ENCODE measurements at places on chromosomes 7 and 10.

- H3K4me1 ChIP-seq: peaks cover 2% of the 10 kb centered on the region
- no peaks in the 10 kb centered on the region for H3K27me3 ChIP-seq
- no peaks in the 10 kb centered on the region for H3K36me3 ChIP-seq
- DNase-seq: no peak
- H3K27ac ChIP-seq: no peak within 1 kb of the TSS
Measured at GRCh38 chr7:76424413-76425111, at the start of gene ZP3. Gene ZP3, plus strand, starts transcription at chr7:76424950. Its CDS starts 15 bp downstream, at chr7:76424965.

- H3K4me3 ChIP-seq: no peak overlapping the region
- no peaks in the 10 kb centered on the region for H3K4me1 ChIP-seq
- H3K27ac ChIP-seq: no peak overlapping the region
- H3K27me3 ChIP-seq: no peaks in the 10 kb centered on the region
- no peaks in the 10 kb centered on the region for H3K36me3 ChIP-seq
Measured at GRCh38 chr7:34070511-34071323, 165.4 kb downstream of the BMPER start.

- H3K4me3 ChIP-seq: no peak overlapping the region
- peaks cover 20% of the 10 kb centered on the region for H3K36me3 ChIP-seq
- H3K4me1 ChIP-seq: peaks cover 15% of the 10 kb centered on the region
- no peaks in the 10 kb centered on the region for H3K27me3 ChIP-seq
Measured at GRCh38 chr7:155710530-155710929, 66.1 kb downstream of the RBM33 start.

DNA sequence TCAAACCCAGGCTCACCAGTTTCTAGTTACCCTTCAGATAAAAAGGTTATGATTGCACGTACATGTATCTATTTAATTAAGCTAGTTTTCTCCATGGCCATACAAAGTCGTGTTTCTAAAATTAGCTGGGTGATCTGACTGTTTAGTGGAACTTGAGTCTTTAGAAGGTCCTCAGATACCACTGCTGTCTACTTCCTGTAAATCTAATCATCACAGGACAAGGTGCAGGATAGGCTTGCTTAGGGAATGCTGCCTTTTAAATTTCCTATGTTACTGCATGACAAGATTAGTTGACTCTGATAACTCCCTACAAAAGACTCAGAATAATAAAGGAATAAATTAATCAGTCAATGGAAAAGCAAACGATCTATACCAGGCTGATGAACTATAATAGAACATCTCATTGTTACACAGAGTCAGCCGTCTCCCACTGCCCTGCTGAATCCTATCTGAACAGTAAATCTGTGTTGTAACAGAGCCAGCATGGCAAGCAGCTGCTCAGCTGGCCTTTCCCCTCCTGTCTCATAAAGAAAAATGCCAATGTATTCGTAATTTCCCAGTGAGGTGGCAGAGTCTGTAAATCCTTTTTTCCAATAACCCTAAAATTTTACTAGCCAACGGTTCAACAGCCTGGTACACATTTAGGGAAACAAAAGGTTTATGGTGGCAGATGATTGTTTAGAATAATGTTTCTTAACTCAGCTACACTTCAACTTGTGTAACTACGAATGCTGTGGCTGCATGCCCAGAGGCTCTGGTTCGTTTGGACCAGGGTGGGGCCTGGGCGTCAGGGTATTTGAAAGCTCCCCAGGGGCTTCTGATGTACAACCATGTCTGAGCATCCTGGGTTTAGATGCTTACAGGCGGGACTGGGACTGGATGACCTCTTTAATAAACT is 318.0 kb downstream of the PAXIP1 start:
- no peaks in the 10 kb centered on the region for H3K36me3 ChIP-seq
- no peaks in the 10 kb centered on the region for H3K4me1 ChIP-seq
- no peak overlapping the region for H3K27ac ChIP-seq
- peak; percentile 36 for DNase-seq
- no peak overlapping the region for H3K4me3 ChIP-seq
- no peaks in the 10 kb centered on the region for H3K27me3 ChIP-seq

DNA sequence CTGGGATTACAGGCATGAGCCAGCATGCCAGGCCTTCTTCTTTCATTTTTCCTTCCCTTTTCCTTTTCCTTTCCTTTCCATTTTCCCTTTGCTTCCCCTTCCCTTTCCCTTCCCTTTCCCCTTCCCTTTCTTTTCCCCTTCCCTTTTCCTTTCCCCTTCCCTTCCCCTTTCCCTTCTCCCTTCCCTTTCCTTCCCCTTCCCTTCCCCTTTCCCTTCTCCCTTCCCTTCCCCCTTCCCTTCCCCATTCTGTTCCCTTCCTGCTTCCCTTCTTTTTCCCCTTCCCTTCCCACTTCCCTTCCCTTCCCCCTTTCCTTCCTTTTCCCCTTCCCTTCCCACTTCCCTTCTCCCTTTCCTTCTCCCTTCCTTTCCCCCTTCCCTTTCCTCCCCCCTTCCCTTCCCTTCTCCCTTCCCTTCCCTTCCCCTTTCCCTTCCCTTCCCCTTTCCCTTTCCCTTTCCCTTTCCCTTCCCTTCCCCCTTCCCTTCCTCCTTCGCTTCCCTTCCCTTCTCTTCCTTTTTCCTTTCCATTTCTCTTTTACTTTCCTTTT is 712.2 kb upstream of the POM121L12 start:
- DNase-seq: no peak
- no peak overlapping the region for H3K4me3 ChIP-seq
- no peaks in the 10 kb centered on the region for H3K4me1 ChIP-seq

DNA sequence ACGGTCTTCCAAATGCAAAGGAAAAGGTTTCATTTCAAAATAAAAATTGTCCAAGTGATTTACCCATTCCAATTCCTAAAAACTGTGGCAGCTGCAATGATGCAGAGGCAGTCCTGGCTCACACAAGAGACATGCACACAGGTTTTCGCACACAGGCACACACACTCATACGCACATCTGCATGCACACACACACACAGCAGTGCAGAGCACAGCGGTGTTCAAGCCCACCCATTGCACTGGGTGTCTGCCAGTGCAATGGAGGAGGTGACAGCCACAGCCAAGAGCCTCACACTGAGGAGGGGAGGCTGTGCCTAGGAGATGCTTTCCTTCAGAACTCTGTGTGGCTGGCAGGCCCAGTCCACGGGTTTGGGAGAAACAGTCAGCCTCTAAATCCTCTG is 123.7 kb downstream of the SLIT1 start:
- no peak overlapping the region for H3K27ac ChIP-seq
- no peak overlapping the region for H3K4me3 ChIP-seq
- DNase-seq: no peak
- no peaks in the 10 kb centered on the region for H3K36me3 ChIP-seq
- H3K27me3 ChIP-seq: no peaks in the 10 kb centered on the region
- no peaks in the 10 kb centered on the region for H3K4me1 ChIP-seq

DNA sequence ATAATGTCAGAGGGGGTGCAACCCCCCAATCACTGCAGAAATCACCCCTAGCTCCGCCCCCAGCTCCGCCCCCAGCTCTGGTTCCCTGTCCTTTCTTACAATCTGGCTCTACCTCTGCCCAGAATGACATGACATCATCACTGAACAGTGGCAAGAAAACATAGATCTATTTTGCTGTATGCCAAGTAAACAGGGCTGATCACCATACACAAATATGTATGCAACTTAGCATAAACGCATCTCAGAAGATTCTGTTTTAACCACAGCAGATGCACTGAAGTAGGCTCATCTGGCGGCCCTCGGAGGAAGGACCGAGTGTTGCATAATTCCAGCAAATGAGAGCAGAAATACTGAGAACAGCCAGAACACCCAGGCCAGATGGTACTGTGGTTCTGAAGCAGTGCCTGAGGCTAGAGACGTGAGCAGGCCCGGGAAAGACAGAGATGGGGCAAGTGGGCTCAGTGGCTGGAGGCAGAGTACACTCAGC is 293.3 kb upstream of the KLF14 start:
- no peaks in the 10 kb centered on the region for H3K36me3 ChIP-seq
- H3K27ac ChIP-seq: no peak overlapping the region
- no peaks in the 10 kb centered on the region for H3K4me1 ChIP-seq
- H3K27me3 ChIP-seq: no peaks in the 10 kb centered on the region
- DNase-seq: no peak

DNA sequence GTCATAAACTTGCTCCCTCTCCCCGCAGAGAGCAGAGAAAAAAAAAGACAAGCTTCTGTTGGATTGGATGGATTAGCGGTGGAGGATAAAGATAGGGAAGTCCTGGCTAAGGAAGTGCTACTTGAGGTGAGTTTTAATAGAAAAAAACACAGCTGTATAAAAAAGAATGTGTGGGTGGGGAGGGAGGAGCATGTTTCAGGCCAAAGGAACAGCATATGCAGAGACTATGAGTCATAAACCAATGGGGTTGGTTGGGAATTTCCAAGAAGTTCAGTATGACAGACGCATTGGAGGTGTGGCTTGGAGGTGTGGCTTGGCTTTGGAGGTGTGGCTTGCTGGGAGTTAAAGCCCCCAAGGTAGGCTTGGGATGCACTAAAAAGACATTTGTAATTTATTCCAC is 103.0 kb upstream of the LSM8 start:
- H3K4me3 ChIP-seq: no peak overlapping the region
- H3K4me1 ChIP-seq: no peaks in the 10 kb centered on the region
- no peak for DNase-seq
- H3K27me3 ChIP-seq: no peaks in the 10 kb centered on the region
- no peak overlapping the region for H3K27ac ChIP-seq

DNA sequence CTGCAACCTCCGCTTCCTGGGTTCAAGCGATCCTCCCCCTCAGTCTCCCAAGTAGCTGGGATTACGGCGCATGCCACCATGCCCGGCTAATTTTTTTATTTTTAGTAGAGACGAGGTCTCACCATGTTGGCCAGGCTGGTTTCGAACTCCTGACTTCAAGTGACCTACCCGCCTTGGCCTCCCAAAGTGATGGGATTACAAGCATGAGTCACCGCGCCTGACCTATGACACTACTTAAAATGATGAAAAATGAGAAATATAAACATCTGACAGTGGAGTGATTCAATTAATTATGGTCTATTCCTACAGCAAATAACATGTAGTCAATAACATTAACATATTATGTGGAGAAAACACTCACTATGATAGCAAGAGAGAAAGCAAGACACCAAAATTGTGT is 2.2 kb downstream of the BRAT1 start:
- no peak for DNase-seq
- H3K27me3 ChIP-seq: no peaks in the 10 kb centered on the region
- H3K4me3 ChIP-seq: no peak overlapping the region
- H3K36me3 ChIP-seq: no peaks in the 10 kb centered on the region
- H3K27ac ChIP-seq: no peak overlapping the region

DNA sequence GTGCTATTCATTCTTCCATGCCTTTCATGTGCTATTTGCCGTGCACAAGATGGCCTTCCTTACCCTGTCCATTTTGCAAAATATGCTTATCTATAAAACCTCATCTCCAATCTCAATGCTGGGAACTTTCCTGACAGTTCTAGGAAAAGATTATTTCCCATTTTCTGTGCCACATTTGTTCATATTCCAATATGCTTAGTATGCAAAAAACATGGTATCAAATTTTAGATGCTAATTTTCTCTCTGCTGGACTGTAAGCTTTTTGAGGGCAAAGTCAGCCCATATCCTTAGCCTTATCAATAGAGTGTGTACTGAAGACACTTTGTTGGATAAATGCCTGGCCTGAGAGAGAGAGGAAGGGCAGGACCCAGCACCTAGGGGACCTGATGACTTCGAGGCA is 39.4 kb downstream of the MGAM2 start:
- H3K36me3 ChIP-seq: no peaks in the 10 kb centered on the region
- H3K27ac ChIP-seq: no peak overlapping the region
- no peak overlapping the region for H3K4me3 ChIP-seq

GRCh38 chr7:32039000-32039756 is 31.0 kb downstream of the PDE1C start:
- H3K4me3 ChIP-seq: no peak overlapping the region
- no peaks in the 10 kb centered on the region for H3K27me3 ChIP-seq
- no peaks in the 10 kb centered on the region for H3K4me1 ChIP-seq
- no peak for DNase-seq
- no peak overlapping the region for H3K27ac ChIP-seq
- H3K36me3 ChIP-seq: no peaks in the 10 kb centered on the region

DNA sequence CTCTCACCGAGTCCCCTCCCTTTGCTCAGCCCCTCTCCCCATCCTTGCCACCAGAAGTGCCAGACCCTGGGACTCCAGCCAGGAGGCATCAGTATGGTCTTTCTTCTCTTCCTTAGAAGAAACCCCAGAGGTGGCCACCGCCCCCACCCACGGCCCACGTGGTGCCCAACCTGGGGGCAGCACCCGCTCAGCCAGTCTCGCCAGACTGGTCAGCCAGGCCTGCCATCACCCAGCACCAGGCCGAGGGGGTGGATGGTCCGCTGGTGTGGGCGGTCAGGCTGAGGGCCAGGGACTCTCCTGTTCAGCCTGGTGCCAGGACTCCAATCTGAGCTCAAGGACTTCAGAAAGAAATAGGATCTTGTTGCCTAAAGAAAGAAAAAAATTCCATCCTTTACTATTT is 5.8 kb upstream of the CLDN4 start:
- peaks cover 27% of the 10 kb centered on the region for H3K4me1 ChIP-seq
- no peaks in the 10 kb centered on the region for H3K27me3 ChIP-seq
- H3K4me3 ChIP-seq: no peak overlapping the region
- H3K36me3 ChIP-seq: no peaks in the 10 kb centered on the region

- no peaks in the 10 kb centered on the region for H3K36me3 ChIP-seq
- peaks cover 5% of the 10 kb centered on the region for H3K4me1 ChIP-seq
- no peak for DNase-seq
- H3K27ac ChIP-seq: no peak overlapping the region
- H3K27me3 ChIP-seq: no peaks in the 10 kb centered on the region
Measured at GRCh38 chr10:35388197-35388596, 51.9 kb downstream of the CCNY start.

DNA sequence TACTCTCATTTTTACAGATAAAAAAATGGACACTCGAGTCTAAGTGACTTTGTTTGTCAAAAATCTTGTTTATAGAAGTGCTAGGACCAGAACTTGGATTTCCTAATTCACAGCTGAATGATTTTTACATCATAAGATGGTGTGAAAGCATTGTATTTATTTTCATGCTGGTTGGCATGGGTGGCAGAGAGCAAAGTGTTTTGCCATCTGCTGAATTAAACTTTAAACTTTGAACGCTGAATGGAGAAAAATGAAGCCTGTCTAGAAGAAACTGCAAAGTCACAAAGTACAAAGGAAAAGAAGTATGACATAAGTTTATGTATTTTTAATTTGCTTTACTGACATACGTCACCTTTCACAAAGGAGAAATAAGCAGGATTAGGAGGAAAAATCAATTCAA is 142.0 kb downstream of the NRBF2 start:
- no peak overlapping the region for H3K27ac ChIP-seq
- no peak for DNase-seq
- peaks cover 4% of the 10 kb centered on the region for H3K4me1 ChIP-seq
- no peaks in the 10 kb centered on the region for H3K27me3 ChIP-seq

Measured in kidney (tissue), 22 donors.